Activated gamma-delta T cell (primary cell): ENCODE measurements at places on chromosomes 16 and 17.

DNA sequence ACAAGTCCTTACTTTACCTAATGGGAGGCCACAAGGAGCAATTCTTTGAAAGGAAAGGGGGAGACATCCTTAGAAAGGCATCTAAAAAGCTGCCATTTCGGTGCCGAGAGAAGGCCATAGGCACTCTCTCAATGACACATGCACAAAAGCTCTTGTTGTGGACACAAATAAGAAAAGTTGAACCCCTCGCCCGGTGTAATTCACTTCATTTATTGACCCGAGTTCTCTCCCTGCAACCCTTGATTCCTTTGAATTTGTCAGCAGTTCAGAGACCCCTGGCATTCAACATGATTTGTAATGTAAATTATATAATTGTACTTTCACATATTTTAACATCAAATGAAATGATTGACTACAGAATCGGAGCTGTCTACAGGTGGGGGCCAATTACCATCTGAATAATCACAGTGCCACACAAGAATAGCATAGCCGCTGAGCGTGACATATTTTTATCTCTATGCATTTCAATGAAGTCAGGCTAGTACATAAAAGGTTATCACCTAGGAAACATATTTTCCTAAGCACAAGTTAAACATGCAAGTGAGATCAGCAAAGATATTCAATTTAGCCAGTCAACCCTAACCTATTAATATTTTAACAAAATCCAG lies 66.7 kb downstream of the IRX6 start:
- DNase-seq = no peak

DNA sequence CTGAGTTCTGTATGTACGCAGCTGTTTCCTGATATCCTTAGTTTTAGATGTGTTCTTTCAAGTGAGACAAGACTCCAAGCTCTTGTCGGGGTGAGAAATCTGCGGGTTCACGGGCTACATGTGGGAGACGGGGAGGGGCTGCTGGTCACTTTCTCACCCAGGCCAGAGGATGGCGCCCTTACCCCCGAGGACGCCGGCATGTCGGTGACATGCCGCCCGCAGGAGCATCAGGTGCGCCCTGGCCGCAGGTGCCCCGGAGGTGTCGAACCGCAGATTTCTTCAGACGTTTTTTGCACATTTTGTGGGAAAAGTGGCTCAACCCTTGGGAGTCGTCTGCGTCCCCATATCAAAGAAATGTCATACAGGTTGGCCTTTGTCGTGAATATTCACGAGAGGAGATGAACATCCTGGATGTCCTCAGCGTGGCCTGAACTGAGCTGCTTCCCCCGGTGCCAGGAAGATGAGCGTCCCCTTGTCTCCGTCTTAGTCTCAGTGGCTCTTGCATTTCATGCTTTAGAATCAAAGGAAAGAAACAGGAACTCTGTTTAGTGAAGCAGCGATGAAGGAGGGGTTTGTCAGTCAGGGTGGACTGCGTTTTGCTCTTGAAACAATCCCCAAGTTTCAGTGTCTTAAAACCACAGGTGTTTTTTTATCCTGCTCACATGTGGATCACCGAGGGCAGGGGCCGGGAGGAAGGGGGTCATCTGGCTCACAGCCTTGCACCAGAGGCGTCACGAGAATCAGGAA lies 75.4 kb upstream of the ZNF750 start:
- no peak for DNase-seq

DNA sequence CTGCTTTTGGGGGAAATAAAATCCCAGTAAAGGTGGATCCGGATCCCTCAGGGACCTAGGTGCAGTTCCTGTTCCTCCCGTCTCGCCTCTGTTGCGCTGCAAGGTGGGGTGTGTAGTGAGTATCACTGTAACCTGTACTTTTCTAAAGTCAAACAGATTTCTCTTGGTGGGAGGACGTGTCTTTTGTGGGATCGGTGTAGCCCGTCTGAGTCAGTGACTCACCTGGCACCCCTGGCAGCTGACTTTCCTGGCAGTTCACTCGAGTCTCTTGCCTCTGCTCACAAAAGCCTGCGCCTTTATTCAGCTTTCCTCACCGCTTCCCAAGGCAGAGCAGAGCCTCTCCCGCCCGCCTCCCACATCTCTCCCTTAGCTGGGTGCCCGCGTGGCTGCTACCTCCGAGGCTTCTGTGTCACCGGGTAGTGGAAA lies 85.7 kb downstream of the CMIP start:
- no peak for DNase-seq

DNA sequence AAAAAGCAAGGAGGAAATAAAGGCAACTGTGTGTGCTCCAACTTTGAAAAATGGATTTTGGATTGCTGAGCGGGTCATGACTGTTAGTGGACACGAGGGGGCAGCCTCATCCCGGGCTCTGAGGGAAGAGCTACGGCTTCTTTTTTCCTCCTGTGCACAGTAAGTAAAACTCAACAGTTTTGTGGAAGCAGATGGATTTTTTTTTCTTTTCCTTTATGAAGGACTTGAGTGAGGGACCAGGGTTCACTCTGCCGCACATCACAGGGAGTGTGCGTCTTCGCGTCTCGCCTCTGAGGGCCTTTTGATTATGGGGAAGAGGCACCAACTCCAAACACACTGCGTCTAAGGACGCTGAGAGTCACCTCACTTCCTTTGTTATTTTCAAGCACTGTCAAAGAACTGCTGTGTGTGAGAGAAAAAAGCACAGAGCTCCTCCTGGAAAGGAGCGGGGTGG lies 80.3 kb upstream of the GOT2 start:
- no peak for DNase-seq

- no peak for DNase-seq
Measured at GRCh38 chr17:57773557-57773956, 28.5 kb upstream of the CCDC182 start.

- DNase-seq = no peak
Measured at GRCh38 chr16:56894331-56894917, 29.4 kb downstream of the SLC12A3 start.

DNA sequence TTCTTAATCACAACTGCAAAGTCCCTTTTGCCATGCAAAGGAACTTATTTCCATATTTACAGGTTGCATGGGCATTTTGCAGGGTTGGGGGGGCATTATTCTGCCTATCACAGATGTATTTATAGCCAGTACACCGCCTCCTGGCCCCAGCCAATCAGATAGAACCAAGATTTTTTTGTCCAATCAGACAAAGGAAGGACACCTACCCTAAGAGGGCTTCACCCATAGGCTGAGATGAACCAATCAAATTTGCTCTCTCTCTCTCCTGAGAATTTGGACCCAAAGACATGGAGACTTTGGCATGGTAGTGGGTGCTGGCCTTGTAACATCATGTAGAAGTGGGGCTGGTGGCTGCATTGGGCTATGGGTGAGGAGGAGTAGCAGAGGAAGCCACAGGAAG lies 3.9 kb upstream of the KCNG4 start:
- DNase-seq = no peak

DNA sequence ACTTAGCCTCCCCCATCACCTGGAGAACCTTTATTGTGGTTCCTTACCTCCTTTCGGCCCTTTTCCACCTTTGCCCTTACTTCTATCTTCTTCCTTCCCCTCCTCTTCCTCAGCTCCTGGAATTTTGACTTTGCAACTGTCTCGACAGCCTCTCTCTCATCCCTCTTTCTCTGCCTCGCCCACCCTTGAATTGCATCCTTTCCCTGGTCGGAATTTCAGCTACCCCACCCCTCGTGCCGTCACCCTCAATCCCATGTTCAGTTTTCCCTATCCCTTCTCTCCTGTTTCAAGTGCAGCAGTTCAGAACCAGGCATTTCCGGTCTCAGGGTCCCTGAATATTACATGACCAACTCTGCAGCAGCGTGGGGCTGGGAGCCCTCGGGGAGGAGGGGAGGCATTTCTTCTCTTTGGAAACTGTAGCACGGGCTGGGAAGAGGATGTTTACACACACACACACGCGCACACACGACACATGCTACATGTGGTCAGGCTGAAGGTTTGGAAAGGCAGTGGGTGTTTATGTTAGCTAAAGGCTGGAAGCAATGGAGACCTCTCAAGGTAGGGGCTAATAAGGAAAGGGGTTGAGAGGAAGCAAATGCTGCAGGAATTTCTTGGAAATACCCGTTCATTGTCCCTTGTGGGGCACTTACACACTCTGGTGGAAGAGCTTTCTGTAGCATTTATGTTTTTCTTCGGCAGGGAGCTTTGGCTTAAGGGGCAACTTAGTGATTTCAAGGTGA lies 971 bp downstream of the MINK1 start:
- DNase-seq = no peak

- DNase-seq = no peak
Measured at GRCh38 chr17:4201226-4201625, 58.2 kb downstream of the CYB5D2 start.

DNA sequence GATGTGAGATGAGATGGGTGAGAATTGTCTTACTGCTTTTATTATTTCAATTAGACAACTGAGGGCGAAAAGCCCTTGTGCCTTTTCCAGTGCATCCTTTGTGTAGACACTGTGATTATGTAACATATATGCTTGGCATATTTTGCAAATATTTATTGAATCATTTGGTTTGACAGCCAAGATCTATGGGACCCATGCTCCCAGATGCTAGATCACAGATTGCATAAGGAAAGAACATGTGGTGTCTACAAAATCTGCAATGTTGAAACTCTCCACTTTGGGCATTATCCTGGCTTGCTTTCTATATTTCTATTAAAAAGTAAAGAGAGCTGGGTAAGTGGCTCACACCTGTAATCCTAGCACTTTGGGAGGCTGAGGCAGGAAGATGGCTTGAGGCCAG lies 4.8 kb upstream of the COG1 start:
- DNase-seq = no peak

GRCh38 chr16:82626791-82627261 lies at the start of gene CDH13:
Gene CDH13 (plus strand): TSS chr16:82626969.
- no peak for DNase-seq
